ENCODE measurements at places on chromosomes 1 and 21.

GRCh38 chr1:167518331-167518700, at the start of gene CD247:
CD247 (minus strand) TSS chr1:167518529; CDS start chr1:167518465, 64 bp downstream.
- DNase-seq, result peak; percentile 59

DNA sequence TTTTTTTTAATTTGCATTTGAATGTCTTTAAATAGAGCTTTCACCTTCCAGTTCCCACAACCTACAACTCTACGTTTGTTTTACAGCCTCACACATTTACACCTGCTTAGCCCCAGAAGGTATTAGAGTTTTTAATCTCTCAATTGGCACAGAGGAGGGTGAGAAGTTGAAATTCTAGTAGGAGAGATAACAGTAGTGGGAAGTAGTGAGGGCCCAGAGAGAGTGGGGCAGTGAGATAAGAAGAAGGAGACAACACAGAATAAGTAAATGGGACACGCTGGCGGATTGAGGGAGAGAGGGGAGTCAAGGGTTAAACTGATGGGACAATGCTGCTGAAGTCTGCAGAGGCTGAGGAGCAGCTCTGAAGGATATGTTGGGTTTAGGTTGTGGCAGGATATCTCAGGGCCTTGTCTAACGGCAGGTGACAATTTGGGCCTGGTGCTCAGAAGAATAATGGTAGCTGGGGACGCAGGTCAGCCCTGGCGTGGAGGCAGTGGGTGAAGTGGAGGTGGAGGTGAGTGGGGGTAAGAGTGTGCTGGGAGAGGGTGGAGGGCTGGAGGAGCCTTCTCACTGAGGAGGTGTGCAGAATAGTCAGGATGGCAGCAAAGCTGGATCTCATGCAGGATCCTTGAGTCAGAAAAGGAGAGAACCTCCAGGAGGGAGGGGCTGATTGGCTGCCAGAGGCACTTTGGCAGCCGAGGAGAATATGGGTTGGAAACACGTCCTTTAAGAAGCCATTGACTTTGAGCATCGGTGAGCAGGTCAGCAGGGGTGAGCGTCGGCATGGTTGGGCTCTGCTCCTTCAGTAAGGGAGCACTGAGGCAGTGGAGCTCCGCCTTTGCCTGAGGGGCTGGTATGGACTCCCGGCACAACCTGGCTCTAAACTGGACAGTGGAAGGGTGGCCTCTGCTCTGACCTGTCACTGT, 72.9 kb downstream of the SYT6 start:
- DNase-seq, result no peak

DNA sequence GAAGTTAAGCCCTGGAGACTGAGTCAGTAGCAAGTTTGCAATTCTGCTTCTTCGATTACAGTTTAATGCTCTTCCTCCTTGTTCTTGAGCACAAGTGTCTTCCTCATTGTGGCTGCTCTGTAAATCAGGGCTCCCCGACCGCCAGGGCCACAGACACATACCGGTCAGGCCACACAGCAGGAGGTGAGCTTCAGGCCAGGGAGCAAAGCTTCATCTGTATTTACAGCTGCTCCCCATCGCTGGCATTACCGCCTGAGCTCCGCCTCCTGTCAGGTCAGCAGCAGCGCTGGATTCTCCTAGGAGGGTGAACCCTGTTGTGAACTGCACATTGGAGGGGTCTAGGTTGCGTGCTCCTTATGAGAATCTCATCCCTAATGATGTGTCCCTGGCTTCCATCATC, 1.7 kb upstream of the TRAPPC10 start:
- no peak for DNase-seq

DNA sequence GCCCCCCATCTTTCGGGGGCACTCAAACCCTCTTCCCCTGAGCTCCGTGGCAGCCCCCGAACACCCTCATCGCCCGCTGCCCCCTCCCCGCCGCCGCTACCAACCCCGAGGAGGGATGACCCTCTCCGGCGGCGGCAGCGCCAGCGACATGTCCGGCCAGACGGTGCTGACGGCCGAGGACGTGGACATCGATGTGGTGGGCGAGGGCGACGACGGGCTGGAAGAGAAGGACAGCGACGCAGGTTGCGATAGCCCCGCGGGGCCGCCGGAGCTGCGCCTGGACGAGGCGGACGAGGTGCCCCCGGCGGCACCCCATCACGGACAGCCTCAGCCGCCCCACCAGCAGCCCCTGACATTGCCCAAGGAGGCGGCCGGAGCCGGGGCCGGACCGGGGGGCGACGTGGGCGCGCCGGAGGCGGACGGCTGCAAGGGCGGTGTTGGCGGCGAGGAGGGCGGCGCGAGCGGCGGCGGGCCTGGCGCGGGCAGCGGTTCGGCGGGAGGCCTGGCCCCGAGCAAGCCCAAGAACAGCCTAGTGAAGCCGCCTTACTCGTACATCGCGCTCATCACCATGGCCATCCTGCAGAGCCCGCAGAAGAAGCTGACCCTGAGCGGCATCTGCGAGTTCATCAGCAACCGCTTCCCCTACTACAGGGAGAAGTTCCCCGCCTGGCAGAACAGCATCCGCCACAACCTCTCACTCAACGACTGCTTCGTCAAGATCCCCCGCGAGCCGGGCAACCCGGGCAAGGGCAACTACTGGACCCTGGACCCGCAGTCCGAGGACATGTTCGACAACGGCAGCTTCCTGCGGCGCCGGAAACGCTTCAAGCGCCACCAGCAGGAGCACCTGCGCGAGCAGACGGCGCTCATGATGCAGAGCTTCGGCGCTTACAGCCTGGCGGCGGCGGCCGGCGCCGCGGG, 837 bp downstream of the FOXD3 start:
- DNase-seq, result peak; percentile 33

DNA sequence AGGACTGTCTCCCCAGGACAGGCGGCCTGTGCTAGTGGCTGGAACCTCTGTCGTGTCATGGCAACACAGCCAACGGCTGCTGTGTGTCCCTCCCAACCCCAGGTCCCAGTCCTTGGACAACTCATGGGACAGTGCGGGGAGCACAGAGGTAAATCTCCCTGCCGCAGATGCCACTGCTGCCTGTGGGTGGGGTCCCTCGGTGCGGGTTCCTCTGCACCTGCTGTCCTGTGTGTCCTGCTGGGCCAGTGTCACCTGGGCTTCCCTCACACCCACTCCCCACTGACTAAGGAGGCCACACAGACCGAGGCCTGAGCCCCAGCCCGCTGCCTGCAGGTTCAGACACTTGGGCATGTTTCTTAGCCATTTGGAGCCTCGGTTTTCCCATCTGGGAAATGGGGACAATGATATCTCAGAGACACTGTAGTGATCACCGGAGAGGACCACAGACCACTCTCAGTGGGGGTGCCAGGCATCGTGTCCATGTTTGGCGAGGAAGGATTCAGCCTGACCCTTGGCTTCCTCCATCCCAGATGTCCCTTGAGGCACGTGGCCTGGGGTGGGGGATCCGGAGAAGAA, 96.5 kb downstream of the SIK1 start:
- DNase-seq, result no peak

- DNase-seq, result no peak
Measured at GRCh38 chr1:76146184-76146583, 71.6 kb downstream of the ST6GALNAC3 start.

- DNase-seq, result no peak
Measured at GRCh38 chr1:199082778-199083389, 444.0 kb downstream of the PTPRC start.

- no peak for DNase-seq
Measured at GRCh38 chr1:207866471-207867135, 44.3 kb downstream of the CD34 start.

- DNase-seq, result no peak
Measured at GRCh38 chr1:244952940-244953339, 88.6 kb upstream of the HNRNPU start.

- DNase-seq, result no peak
Measured at GRCh38 chr1:35126546-35126945, 47.4 kb downstream of the ZMYM1 start.

GRCh38 chr1:17365293-17365692, 6.7 kb upstream of the PADI6 start:
- DNase-seq, result no peak

DNA sequence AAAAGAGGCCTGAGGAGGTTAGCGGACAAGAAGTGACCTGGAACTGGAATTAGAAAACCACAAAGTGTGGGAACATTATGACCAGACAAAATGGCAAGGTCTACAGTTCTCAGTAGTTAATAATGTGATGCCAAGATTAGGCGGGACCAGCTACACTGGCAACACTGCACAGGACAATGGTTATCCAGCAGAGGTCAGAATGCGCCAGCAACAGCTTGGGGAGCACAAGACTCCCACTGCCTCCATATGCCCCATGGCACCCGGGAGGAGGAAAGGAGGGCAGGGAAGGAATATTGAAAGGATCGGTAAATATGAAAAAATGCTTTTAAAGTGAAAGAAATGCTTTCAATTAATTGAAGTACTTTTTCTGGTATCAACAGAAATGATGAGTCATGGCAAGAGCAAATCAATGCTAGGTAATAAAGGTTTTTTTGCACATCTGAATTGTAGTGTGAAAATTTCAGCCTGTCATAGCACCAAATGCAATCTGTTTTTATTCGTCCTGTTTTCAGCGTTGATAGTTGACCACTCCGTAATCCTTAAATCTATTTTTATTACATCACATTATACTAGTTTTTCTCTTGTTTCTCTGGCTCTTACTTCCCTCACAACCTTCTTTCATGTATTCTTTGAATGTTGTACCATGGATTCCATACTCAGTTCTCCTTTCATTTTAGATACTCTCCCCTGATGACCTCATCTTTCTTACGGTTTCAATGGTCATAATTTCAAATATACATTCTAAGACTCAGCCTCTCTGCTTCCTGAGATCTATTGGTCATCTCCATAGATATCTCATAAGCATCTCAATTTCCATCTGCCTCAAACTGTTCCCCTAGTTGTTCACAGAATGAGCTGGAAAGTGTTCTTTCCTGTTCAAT, 30.7 kb downstream of the VCAM1 start:
- DNase-seq, result no peak

DNA sequence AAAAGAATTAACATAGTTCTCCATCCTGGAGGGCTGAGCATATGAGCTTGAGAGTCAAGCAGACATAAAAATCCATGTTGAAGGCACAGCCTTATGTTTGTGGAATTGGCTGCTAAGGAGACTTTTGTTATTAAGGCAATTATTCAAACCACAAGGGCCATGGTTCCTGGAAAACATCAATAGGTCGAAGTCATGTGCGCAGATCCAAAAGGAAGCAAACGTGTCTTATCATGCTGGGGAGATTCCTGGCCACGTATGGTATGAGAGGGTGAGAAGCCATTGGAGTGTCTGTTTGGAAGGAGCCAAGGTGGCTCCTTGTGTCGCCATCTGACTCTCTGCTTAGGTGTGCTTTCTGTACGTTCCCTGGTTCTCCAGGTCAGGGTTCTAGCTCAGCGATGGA, 61.8 kb upstream of the COA6 start:
- no peak for DNase-seq

DNA sequence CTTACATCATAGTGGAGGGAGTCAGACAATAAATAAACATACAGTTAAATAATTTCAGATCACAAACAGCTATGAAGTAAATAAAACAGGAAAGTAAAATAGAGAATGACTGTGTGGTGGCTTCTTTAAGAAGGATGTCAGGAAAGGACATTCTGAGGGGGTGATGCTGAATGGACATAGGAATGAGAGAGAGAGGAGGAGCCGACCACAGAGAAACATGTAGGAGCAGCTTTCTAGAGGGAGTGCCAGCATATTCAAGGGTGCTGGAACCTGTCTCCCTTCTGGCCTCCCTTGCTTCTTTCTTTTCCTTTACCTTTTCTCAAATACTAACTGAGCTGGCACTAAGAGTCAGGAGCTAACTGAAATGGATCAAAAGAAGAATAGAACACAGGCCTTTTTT, 20.5 kb upstream of the BCL10 start:
- no peak for DNase-seq

- no peak for DNase-seq
Measured at GRCh38 chr1:10594595-10595223, 120.0 kb downstream of the PEX14 start.

DNA sequence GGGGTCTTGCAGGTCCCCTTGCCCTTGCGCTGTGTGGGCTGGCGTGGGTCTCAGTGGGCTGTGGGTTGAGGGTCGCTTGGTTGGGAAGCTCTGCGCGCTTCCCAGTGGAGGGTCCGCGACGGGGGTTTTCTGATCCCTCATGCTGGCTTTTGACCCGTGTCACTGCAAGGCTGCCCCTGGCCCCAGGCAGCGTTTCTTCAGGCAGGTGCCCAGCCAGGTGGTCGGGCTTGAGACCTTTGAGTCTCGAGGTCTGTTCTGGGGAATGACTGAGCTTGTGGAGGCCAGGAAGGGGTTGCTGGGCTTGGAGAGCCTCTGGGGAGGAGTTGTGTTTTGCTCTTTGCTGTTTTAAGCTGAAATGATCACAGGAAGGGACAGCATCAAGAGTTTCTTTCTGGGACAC, 5.3 kb downstream of the SKI start:
- DNase-seq, result no peak

DNA sequence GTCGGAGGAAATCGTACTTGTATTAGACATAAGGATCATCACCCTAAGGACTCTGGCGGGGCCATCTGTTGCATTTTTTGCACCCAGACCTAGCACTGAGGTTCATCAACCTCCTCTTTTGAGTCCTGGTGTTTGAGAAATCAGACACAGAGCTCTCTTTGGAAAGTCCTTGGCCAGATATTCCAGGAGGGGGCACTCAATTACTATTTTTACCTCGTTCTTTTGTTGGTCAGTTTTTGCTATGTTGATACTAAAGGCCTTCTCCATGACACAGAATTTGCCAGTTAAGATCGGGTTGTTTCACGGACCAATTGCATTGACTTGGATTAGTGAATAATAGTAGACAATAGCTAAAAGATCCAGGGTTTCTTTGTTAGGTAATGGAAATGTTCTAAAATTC, 711.2 kb downstream of the KCNT2 start:
- no peak for DNase-seq

DNA sequence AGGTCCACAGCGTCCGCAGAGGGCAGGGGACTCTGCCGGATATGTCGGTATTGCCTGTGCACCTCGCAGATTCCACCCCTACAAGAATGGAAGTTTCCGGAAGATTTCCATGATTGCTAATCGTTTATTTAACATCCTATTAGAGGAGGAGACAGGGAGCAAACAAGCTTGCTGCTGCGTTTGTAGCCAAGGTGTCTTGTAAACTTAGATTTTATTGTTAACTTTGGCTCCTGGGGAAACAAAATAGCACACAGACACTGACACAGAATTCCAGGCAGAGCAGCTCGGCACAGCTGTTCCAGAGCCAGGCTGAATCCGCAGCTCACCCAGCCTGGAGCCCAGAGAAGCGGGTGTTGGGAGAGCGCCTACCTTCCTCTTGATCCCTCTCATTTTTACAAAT, 75.7 kb downstream of the AJAP1 start:
- no peak for DNase-seq

GRCh38 chr1:35577071-35577998, 4.2 kb downstream of the TFAP2E start:
- peak; percentile 41 for DNase-seq

DNA sequence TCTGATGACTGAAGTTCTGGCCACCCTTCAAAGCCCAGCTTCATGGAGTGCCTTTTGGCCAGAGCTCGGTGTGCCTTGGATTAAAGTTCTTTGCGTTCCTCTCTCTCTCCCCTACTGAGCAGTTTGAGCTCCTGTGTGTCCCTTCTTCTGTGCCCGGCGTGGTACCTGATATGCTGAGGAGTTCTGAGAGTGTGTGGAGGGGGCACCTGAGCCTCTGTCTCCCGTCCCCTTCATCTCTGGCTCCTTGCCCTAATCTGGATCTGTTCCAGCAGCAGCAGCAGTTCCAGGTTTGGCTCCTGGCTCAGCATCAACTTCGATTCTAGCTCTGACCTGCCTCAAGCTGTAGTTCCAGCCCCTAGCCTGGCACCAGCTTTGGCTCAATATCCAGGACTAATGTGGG, 25.1 kb upstream of the MYCL start:
- DNase-seq, result no peak
